HuH-7 (cell line): ENCODE measurements at places on chromosomes 16 and 17.

- no peak for DNase-seq
Observed at GRCh38 chr16:78249832-78250231, 150.4 kb downstream of the WWOX start.

DNA sequence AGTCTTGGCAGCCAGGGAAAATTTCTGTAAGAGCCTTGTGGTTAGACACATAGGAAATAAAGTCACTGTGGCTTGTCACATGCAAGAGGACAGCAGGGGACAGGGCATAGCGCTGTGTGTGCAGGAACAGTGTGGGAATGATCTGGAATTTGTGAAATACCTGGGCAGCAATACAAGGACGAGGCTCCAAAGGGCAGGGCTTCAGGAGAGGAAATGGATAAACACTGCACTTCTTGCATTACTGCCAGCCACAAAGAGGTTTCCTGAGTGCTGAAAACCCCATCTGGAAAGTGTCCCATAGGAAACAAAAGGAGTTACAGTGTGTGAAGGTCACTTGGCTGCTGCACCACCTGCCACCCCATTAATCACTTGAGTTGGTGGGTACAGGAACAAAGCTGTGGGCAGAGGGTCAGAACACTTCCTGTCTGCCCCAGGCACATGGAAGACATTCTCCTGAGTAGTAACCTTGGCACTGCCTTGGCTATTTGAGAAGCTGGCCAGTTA, 12.1 kb upstream of the HP start:
- no peak for DNase-seq

- DNase-seq: no peak
Observed at GRCh38 chr17:71980171-71980570, 140.6 kb upstream of the SOX9 start.

GRCh38 chr17:17713839-17714238, 32.6 kb downstream of the RAI1 start:
- no peak for DNase-seq

GRCh38 chr17:38565853-38566665, 39.7 kb downstream of the SRCIN1 start:
- no peak for DNase-seq

GRCh38 chr16:74107795-74108610, 188.6 kb upstream of the PSMD7 start:
- peak; percentile 57 for DNase-seq

DNA sequence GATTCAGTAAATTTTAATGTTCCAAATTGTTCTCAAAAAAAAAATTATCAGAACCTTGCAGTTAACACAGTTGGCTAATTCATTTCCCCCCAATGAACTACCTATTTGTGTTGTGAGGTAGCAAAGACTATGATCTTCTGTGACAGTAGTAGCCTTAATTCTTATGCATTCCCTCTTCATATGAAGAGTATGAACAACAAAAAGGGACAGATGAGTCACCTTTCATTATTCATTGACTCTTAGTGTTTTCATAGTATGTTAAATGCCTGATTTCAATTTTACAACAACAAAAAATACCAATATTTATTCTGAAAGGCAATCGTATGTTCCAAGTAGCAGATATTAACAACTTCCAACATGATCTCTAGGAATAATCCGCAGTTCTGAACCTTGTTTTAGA, 3.6 kb upstream of the SLFN11 start:
- DNase-seq: no peak

GRCh38 chr17:36509272-36509985, 22.9 kb downstream of the ZNHIT3 start:
- DNase-seq: no peak
